Activated CD8-positive, alpha-beta T cell treated with anti-CD3 and anti-CD28 coated beads, Interleukin-2, amount 10 ng/mL, durations not matched to agents 7 days and 5 days (primary cell): ENCODE measurements at places on chromosomes 13 and 19. TPM values are rescaled to one million over a fixed set of nuclear protein-coding genes. Genes with fewer than 3 reads are reported as not detected.

Gene UBE2L5
- not detected for total RNA-seq

Gene FFAR3
- not detected for total RNA-seq

Gene SIGLEC8
- not detected for total RNA-seq

DNA sequence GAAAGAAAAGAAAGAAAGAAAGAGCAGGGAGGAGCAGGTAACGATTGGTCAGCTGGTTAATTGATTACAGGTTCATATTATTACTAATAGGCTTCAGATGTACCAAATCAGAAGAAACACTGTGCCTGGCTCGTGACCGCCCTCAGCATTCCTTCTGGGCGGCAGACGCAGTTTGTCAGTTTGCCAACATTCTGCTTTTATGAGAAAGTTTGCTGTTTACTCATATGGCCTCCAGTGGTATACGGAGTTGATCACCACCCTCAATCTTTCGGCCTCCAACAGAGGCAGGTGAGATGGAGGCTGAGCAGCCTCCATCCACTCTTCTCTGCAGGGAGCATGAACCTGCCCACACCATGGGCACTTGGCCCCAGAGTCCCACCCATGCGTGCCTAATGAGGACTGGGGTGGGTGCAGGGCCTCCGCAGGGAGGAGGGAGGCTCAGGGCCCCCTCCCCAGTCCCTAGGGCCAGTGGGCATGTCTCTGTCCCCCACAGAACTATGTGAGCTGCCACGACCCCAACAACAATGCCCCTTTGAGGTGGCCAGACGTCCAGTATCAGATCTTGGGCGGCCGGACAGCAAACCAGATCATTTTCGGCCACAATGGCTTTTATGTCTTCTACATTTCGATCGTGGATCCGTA, 8.8 kb downstream of the PRR22 start:
- DNase-seq: no peak

DNA sequence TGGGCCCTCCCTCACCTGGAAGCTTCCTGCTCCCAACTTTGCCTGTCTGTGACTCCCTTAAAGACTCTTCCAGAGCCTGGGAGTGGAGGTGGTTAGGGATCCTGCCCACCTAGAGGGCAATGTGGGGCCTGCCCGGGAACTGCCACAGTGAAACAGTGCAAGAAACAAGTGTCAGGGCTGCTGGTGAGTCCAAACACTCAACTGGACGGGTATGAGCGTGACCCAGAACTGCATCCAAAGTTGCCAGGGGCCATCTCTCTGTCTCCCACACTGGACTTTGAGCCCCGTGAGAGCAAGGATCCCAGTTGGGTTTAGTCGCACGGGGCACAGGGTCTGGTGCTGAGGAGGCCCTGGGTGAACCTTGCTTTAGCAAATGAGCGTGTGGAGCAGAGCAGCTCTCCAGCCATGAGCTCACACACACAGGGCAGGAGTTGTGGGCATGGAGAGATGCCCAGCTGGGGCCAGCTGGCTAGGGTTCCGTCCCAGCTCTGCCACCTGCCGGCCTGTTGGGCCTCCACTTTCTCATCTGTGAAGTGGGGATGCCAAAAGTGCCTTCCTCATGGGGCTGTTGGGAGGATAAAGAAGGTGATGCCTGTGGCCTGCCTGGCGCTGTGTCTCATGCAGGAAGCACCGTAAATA, 2.8 kb upstream of the NUMBL start:
- no peak for DNase-seq

DNA sequence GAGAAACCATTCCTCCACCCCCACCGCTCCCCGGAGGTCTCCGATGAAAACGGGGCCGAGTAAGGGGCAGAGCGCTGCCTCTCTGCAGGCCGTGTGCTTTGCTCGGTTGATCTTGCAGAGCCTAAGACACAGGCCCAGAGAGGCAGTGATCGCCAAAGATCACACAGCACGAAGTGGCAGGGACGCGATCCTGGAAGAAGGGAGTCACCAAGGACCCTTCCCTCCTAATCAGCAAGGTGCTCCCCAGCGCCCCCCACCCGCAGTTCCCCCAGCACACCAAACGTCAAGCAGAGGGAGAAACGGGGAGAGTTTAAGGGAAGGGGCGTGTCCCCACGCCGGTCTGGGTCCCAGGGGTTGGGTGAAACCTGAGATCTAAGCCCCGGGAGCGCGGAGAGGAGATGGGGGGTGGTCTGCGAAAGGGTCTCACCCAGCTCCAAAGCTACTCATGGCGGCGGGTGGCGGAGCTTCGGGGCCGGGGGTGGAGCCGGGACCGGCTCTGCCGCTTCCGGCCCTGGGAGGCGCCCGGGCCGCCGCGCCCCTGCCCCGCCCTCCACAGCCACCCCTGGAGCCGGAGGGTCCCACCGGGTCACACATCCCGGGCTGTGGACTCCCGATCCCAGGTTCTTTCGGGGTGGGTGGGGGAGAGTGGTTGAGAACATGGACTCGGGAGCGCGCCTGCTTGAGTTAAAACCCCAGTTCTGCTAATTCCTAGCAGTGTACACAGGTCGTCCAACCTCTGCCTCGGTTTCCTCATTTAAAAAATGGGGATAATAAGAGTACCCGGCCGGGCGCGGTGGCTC, at the start of gene EML2:
Gene EML2, minus strand, starts transcription at position 468 of the 800 bp plus-strand sequence. Its CDS starts 21 bp downstream, at position 447.
- peak; percentile 72 for DNase-seq
